Stimulated activated CD8-positive, alpha-beta memory T cell treated with anti-CD3 and anti-CD28 coated beads, Interleukin-15, amount 100 ng/mL, for 4 hours (primary cell): ENCODE measurements at places on chromosomes 3 and 15.

DNA sequence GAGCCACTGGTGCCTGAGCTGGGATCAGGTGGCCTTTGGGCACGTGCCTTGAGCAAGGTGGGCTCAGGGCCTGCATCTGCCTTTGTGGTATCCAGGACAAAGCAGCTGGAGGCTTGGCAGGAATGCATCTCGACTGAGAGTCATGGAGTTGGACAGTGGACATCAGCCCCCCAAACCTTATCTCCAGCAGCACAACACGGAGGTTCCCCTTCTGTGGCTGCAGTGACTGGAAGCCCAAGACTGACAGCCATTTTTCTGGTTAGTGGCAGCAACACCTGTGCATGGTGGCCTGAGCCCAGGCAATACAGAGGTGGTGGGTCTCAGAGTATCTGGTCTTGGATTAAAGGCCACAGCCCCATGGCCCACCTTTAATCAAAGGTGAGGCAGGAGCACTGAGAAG lies 27.8 kb upstream of the TSEN2 start:
- no peak for DNase-seq

DNA sequence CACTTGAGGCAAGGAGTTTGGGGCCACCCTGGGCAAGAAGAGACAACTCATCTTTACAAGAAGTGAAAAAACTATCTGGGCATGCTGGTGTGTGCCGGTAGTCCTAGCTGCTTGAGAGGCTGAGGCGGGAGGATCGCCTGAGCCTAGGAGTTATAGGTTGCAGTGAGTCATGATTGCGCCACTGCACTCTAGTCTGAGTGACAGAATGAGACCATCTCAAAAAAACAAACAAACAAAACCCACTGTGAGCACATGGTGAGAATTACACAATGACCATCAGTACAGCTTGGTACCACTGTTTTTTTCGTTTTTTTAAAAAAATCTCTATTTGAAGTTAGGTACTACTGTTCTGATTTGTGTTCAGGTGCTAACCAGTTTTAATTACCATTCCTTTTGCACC lies 13.6 kb downstream of the VPS39 start:
- DNase-seq = no peak

DNA sequence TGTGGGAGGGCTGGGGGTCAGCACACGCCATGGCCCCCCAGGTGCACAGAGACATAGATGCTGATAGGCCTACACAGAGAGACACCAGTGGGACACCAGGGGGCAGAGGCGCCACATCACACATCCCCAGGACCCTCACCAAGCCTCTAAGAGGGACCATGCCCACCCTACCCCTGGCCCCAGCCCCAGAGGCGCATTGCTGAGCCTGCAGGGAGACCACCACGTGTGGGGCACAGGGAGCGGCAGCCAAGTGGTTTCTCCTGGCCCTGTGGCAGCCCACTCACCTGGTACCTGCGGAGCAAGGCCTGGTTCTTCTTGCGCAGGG lies 1.2 kb downstream of the CCDC9B start:
- no peak for DNase-seq

- no peak for DNase-seq
Observed at GRCh38 chr3:30680789-30681648, 74.6 kb downstream of the TGFBR2 start.

GRCh38 chr15:68348081-68348480 lies 70.5 kb downstream of the FEM1B start:
- no peak for DNase-seq

DNA sequence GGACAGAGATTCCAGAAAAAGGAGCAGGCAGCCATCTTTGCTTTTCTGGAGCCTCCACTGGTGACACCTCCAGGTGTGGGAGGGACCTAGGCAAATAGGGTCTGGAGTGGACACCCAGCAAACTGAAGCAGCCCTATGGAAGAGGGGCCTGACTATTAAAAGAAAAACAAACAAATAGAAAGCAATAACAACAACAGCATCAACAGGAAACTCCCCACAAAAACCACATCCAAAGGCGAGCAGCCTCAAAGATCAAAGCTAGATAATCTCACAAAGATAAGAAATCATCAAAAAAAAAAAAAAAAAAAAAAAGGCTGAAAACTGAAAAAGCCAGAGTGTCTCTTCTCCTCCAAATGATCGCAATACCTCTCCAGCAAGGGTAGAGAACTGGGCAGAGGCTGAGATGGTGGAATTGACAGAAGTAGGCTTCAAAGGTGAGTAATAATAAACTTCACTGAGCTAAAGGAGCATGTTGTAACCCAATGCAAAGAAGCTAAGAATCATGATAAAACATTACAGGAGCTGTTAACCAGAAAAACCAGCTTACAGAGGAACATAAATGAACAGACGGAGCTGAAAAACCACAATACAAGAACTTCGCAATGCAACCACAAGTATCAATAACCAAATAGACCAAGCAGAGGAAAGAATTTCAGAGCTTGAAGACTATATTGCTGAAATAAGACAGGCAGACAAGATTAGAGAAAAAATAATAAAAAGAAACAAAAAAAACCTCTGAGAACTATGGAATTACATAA lies 225.4 kb downstream of the CTNNB1 start:
- DNase-seq = no peak

DNA sequence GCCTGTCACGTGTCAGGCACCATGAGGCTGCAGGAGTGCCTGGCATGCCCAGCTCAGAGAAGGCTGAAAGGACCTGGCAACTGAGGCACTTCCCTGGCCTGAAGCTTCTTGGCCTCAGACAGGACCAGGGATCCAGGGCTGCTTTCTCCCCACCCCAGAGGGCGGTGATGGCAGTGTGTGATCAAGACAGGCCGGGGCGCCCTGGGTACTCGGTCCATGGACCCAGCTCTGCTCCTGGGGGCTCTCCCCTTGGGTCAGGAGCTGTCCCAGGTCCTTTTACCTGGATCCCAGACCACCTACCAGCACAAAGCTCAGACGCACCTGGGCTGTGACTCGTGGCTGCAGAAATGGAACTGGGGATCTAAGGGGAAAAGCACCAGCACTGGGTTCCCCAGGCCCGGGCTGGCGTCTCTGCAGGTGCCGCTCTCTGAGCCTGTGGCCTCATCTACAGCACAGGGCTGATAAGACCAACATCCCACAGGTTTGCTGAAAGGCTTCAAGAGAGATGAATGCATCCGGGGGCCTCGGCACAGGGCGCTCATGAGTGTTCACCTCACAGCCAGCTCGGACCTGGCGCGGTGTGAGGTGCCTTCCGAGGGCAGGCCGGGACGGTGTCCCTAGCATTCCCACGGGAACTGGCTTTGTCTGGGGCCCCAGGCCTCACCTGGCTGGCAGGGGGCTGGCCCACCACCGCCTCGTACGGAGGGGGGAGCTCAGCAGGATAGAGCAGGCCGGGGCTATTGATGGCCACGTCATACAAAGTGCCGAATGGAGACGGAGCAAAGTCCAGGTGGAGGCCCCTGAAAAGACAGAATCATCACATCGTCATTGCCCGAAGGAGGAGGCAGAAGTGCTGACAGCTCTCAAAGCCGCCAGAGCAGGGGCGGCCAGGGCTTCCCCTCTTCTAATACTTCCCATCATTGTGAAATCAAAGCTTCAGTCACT lies 133.6 kb downstream of the NSMCE3 start:
- DNase-seq = no peak

DNA sequence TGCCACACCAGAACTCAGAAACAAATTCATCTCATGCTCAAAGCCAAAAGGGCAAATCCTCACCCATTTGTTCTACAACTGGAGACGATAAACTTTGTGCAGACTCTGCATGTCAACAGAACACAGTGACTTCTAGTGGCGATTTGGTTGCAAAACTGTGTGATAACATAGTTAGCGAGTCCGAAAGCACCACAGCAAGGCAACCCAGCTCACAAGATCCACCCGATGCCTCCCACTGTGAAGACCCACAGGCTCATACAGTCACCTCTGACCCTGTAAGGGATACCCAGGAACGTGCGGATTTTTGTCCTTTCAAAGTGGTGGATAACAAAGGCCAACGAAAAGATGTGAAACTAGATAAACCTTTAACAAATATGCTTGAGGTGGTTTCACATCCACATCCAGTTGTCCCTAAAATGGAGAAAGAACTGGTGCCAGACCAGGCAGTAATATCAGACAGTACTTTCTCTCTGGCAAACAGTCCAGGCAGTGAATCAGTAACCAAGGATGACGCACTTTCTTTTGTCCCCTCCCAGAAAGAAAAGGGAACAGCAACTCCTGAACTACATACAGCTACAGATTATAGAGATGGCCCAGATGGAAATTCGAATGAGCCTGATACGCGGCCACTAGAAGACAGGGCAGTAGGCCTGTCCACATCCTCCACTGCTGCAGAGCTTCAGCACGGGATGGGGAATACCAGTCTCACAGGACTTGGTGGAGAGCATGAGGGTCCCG lies 199.7 kb downstream of the AKAP13 start:
- DNase-seq = no peak

- DNase-seq = no peak
Observed at GRCh38 chr15:34754674-34755418, at the start of gene GJD2. TSS of gene GJD2 (minus strand) at chr15:34754998. CDS start at chr15:34754488, 510 bp downstream.

GRCh38 chr3:11588755-11589154 lies 55.0 kb downstream of the VGLL4 start:
- DNase-seq = no peak

DNA sequence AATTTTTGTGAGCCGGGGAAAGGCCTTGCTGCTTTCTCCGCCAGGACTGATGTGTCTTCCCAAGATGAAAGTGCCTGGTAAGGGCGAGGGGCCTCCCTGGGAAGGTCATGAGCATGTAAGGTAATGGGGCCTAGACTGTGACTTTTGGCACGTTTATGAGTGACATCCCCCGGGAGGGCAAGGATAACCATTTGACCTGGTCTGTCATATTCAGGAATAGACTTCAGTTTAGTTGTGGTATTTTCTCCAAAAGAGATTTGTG lies 631 bp upstream of the CNBP start:
- no peak for DNase-seq

GRCh38 chr3:73415118-73415517 lies 209.6 kb downstream of the PDZRN3 start:
- DNase-seq = no peak

GRCh38 chr3:49076116-49076515 lies 17.8 kb downstream of the QRICH1 start:
- DNase-seq = no peak

- DNase-seq = no peak
Observed at GRCh38 chr3:57956119-57956832, 51.9 kb upstream of the FLNB start.

- DNase-seq = no peak
Observed at GRCh38 chr3:13457593-13457992, 22.5 kb upstream of the HDAC11 start.

DNA sequence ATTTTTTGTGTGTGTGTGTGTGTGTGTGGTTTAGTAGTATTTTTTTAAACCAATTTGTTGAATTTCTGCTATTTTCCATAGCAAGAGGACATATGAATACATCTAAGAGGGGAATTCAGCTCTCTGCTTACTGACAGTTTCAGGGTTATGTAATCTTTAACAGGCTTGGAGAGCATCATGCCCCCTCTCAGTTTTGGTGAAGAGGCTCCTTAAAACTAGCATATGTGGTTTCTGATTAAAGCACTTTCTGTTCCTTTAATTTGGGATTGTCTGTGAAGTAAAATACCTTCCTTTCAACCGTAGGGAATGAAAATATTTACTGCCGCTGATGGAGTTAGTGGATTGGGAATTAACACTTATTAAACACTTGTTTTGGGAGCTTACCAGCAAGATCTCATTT lies 19.4 kb upstream of the NFKBIZ start:
- DNase-seq = no peak

DNA sequence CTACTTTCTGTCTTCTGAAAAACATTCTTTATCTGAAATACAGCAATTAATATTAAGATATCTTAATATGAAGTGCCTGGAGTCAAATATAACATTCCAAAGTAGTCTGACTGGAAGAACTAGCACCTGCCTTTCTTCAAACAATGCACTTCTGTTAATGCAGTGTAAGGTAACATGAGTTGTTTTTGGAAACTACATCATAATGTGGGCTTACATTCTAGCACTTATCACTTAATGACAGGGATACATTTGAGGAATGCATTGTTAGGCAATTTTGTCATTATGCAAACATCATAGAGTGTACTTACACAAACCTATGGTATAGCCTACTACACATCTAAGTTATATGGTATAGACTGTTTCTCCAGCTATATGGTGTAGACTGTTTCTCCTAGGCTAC lies 49.2 kb downstream of the SLC15A2 start:
- no peak for DNase-seq

- no peak for DNase-seq
Observed at GRCh38 chr3:39814007-39814406, 4.6 kb downstream of the MYRIP start.

DNA sequence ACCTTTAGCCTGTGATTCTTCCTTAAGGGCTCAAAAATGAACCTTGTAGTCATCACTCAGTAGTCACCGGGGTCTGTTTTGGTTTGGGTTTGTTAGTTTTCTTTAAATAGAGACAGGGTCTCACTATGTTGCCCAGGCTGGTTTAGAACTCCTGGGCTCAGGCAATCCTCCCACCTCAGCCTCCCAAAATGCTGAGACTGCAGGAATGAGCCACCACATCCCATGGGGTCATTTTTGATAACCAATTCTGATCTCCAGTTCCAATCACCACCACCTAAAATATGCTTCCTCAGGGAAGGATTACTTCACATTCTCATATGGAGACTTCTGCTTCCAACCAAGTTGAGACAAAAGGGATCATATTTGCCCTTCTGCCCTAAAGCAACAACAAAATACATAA lies 22.1 kb downstream of the ATP13A3 start:
- DNase-seq = no peak

- DNase-seq = no peak
Observed at GRCh38 chr15:61681038-61681418, 379.2 kb downstream of the VPS13C start.

GRCh38 chr3:144429719-144430121 lies 458.1 kb downstream of the DIPK2A start:
- no peak for DNase-seq

DNA sequence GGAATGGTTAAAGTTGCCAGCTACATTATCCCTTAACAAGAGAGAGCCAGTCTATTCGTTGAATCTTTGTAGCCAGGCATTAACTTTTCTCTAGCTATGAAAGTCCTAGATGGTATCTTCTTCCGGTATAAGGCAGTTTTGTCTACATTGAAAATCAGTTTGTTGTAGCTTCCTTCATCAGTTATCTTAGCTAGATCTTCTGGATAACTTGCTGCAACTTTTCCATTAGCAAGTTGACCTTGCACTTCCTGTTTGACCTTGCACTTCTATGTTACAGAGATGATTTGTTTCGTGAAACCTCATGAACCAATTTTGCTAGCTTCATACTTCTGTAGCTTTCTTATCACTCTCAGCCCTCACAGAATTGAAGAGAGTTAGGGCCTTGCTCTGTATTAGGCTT lies 24.1 kb downstream of the TOPAZ1 start:
- DNase-seq = no peak
